ENCODE measurements at places on chromosomes 6 and 20.
A peak's percentile ranks its signal among the peaks of the same experiment; 100 is the strongest.

DNA sequence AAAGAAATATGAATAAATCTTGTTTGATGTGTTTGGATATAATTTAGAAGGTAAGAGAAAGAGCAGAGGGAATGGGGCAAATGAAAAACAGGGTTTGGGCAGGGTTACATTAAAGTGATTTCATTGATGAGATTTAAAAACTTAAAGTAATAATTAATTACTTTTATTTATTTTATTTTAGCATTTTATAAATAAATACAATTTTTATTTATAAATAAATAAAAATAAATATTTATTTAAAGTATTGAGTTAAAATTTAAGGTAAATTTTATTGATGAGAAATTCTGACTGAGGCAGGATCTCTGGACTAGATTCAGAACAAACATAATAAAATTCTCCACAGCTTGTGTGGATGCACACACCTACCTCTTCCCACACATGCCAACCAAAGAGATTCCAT lies 584.1 kb upstream of the BTBD3 start:
- DNase-seq, result no peak

DNA sequence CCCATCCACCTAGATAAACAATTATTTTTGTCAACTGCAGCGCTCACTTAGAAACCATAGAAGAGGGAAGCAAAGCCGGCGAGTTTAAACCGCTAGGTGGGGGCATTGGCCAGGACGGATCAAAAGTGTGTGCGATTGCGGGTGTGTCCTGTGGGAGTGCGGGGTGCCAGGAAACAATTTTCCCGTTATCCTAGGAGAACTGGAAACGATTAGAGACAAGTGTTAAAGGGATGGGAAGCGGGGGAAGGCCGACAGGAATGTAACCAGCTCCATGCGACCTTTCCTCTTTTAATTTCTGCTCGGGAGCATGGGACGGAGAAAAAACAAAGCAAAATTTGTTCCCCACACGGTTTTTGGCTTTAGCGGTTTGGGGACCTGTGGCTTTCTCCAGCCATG lies 2.8 kb upstream of the HTR1B start:
- DNase-seq, result no peak

- no peak for DNase-seq
Observed at GRCh38 chr6:105442369-105442768, 39.5 kb upstream of the PREP start.

- no peak for DNase-seq
Observed at GRCh38 chr20:48015141-48015910, 230.0 kb upstream of the SULF2 start.

DNA sequence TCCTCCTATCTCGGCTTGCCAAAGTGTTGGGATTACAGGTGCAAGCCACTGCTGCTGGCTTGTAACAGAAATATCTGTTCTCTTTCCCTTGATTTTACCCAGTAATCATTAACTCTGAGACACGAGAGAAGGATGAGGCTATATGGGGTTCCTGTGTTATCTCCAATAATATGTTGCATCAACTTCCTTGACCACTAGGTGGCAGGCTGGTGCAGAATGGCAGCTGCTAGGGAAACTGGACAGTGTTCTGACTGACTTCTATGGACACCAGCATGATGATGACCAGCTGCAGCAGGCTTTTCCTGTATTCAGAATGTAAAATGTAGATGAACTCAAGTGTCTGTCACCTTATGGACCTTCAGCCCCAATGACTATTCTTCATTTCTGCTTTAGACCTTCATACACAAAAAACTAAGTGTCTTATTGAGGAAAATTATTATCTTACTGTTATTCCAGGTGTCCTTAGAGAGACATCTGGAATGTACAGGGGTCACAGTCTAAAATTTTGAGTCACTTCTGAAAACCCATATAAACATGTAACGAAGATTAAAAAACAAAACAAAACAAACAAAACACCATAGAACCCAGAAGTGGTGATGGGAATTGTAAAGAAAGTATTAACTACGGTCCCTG lies 20.4 kb upstream of the CD109 start:
- peak; percentile 14 for DNase-seq

DNA sequence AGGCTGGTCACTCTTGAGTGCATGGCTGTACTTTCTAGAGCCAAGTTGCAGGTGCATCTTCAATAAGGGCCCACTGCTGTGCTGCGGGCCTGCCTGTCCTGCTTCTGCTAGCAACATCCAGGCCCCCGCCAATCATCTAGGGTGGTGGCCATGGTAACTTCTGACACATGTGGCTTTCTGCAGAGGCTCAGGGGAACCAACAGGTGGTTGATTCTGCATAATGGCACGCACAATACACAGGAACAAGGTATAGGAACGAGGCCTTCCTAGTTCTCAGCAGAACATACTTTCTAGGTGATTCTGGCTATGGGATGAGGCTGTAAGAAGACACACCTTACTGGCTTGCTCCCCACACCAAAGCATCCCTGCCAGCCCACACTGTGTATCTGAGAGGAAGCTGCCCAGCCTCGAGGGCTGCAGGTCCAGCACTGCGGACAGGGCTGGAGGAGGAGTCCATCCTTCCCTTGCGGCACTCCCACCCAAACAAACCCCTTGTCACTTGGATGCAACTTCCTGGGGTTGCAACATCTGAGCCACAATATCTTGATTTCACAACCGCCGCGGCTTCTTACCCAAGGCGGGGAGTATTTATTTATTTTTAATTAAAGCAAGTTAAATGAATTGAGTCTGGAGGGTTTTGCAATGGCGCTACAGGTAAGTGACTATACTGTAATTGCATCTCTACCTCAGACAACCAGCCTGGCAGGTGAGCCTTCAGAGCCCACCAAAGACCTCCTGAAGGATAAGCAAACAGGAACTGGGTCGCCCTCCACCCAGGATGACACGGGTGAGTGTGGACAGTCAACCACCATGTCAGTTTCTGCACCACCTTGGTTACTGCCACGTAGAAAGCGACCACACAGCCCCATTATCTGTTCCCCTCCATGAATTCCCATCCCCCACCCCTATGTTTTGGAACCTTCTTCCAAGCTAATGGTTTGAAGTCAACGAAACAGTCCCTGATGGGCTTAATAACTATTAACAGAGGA lies 49.6 kb downstream of the SULF2 start:
- DNase-seq, result no peak

GRCh38 chr20:6305536-6305935 lies 182.7 kb upstream of the FERMT1 start:
- no peak for DNase-seq

DNA sequence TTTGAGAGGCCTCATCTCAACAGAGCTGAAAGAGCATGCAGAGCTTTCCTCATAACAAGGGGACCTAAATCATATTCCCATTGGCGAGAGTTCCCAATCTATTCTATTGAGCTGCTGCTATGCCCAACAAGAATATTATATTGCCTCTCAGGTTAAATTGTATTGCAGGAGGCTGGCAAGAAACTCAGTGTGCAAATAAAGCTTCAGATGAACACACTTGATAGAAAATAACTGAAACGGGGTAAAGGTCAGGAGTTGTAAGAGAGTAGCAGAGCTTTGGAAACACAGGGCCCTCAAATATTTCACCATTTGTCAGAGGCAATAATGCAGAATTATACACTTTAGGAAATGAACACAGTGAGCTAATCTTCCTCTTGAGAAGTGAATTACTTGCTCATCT lies 364.3 kb upstream of the SPTLC3 start:
- no peak for DNase-seq

DNA sequence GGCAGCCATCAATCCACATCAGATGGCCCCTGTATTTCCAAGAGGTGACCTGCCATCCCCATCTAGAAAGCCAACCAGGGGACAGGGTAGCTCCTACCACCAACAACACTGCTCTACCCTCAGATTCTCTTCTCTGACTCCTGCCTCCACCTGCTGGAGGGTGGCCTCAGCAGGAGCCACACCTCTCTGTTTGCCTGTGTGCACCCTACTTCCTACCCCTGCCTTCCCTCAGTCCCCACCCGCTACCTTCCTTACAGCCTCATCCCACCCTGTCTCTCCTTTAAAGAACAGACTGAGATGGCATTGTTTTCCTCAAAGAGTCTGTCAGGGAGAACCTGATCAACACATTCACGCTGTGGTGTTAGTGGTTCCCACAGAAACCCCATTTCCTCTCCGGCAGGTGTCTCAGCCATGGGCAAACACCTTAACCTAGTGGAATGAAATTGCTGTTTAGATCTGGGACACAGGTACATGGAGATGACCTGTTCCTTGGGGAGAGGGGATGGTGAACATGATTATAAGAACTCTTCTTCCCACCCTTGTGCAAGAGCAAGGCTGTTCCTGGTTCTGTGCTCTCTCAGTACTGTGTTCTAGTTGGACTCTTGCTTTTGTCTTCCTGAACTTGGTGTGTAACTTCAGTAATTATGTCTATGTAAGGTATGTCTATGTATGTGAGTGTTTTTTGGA lies 1.8 kb downstream of the ENTPD6 start:
- no peak for DNase-seq

DNA sequence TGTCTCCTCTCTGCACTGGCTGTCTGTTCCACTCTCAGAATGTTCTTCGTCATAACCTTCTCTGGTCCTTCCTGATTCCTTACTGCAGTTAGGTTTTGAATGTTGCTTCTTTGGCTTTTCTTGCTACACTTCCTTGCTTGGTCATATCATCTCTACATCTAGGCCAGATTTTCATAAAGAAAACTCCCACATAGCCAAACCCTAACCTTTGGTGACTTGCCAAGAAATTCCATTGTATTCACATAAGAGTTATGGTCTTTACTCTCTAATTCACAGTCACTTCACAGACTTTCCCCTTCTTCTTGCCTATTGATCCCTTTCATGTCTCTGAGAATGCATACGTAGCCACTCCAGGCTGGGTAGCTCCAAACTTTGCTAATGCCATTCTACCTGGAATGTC lies 41.9 kb upstream of the SIM1 start:
- DNase-seq, result no peak

GRCh38 chr6:47073125-47074110 lies 31.3 kb upstream of the ADGRF1 start:
- no peak for DNase-seq

GRCh38 chr6:163231356-163232014 lies 183.0 kb upstream of the QKI start:
- no peak for DNase-seq

DNA sequence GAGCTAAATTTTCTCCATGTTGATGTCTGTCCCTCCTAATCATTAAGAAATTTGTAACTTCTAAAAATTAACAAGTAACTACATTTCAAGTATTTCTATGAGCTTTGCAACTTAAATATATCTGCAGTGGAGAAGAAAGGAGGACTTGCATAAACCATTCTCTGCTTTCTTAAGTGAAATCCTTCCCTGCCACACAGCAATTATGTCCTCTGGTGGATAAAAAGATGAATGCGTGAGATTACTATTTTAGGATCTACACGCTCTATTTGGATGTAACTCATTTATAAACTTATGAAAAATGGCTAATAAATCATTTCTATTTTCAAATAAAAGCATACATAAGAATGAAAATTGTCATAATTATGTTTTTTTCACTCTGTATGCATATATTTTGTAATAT lies 338.0 kb upstream of the PTCHD4 start:
- DNase-seq, result no peak

GRCh38 chr6:3956054-3956453 lies 106.9 kb downstream of the FAM50B start:
- no peak for DNase-seq

DNA sequence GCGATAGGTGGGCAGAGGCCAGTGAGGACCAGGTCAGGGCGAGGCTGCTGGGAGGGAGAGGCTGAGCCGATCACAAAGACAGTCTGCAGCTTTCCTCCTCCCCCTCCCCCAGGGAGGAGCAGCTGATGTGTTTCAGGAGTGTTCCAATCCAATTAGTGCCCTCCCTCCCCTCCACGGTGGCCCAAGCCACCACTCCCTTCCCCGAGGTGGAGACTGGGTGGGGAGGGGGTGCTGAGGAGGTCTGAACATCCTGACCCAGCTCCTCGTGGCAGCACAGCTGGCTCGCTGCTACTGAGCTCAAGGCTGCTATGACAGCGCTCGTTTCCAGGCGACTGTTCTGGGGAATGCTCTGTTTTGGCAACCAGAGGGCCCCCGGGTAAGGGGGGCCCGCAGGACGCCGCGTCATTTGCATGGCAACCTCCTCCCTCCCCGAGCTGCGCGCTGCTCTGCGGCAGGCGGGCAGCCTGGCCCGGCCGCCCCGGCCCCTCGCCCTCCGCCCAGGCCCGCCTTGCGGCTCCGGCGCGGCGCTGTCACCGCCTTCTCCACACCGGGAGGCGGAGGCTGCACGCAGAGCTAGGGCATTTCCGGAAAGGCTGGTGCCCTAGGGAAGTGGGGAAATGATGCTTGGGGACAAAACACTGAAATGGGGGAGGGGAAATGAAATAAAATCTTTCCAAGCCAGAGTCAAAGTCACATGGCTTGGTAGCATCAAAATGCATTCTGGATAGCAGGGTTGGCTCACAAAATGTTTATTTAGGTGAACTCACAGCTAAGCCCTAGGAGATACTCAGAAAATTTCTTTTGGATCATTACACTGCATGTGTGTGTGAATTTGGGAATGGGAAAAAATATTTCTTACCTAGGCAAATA lies 67.4 kb upstream of the PIM1 start:
- no peak for DNase-seq

- no peak for DNase-seq
Observed at GRCh38 chr6:44004136-44004535, 123.1 kb downstream of the MRPL14 start.

- no peak for DNase-seq
Observed at GRCh38 chr6:54072635-54073313, 38.5 kb upstream of the MLIP start.

GRCh38 chr6:144879436-144879835 lies 594.3 kb downstream of the UTRN start:
- no peak for DNase-seq

GRCh38 chr6:31090275-31090972 lies 22.0 kb downstream of the C6orf15 start:
- DNase-seq, result no peak

DNA sequence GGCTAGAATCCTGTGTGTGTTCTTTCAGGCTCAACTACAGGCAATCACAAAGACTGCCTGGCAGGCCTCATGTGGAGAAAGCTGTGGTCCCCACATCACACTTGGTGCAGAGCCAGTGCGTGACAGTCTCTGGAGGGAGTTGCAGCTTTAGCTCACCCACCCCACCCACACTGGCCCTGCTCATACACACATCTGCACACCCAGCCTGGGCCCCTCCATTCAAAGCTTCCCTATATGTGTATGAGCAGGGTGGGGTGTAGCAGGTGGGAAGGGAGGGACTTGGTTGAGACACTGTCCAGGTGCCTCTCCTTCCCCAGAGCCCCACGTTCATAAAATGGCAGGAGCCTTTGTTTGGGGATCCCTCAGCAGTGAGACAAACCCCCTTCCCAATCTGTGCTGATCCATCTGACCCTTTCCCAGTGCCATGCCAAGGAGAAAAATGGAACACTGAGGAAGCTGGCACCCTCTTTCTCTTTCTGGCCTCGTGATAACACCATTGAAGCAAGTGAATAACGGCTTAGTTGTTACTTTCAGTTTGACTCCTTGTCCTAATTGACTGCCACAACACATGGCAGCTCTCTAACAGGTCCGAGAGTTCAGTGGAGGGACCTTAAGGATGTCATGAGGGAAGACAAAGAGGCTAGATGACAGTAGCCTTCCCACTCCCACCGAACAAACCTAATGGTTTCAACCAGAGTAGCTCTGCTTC lies 53.8 kb upstream of the NRSN1 start:
- no peak for DNase-seq

- DNase-seq, result no peak
Observed at GRCh38 chr6:83867527-83868161, 8.2 kb downstream of the CYB5R4 start.

- no peak for DNase-seq
Observed at GRCh38 chr6:134502614-134503549, 185.0 kb upstream of the SGK1 start.

Measured in esophagus squamous epithelium (tissue), 5 donors.